ENCODE measurements at places on chromosomes 16 and 17. TPM values are rescaled to one million over a fixed set of nuclear protein-coding genes. Genes with fewer than 3 reads are reported as not detected.

GRCh38 chr16:14548933-14549788 lies 80.9 kb downstream of the PARN start:
- no peak for DNase-seq

DNA sequence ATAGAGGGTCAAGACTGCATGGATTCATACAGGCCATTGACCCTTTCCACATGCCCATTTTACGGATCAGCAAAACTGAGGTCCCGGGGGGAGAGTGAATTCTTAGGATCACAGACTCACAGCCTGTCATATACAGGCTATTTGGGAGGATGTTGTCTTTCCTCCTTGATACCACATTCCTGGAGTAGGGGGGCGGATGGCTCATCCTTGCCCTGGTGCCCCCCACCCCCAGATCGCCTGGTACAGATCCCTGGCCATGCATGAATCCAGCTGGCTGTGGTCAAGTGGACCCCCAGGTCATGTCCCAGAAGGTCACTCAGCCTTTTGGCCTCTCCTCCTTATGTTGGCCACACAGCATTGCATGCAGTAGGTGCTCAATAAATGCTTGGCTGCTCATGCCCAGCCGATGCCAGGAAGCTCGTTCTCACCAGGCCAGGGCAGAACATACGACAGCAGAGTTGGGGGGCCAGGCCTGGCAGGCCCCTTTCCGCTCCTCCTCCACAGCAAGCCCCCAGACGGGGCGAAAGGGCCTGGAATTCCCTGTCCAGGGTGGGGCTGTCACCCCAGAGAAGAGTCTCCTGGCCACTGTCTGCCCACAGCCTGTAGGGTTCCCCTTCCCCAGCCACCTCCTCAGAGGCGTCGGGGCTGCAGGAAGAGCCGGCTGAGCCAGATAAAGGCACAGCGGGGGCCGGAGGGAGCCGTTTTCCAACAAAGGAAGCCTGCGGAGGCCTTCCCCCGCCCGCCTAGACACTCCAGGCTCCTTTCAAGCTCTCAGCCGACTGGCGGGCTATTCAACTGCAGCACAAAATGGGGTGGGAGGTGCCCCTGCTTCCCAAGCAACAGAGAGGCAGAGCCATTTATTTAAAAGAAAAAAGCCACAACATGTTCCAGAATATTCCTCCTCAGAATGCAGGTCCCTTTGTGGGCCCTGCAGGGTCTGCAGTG lies 215.7 kb upstream of the CIBAR2 start:
- DNase-seq, result no peak

GRCh38 chr17:74875977-74876593 lies 3.3 kb upstream of the FDXR start:
- peak; percentile 9 for DNase-seq

DNA sequence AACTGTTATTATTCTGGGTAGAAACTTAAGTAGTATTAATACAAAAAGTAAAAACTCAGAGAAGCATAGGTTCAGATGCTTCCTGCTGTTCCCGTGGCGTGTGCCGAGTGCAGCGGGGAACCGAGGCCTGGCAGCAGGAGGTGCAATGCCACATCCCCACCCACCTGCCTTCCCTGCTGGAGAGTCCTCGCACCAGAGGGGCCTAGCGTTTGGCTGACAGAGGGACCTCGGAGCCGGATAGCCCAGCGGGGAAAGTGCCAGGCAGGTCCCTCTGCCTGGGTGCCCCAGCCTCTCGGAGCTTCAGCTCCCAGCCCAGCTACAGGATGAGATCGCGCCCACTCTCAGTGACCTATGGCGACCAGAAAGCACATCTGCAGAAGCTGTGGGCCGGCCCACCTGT lies 169.6 kb upstream of the GSE1 start:
- no peak for DNase-seq

DNA sequence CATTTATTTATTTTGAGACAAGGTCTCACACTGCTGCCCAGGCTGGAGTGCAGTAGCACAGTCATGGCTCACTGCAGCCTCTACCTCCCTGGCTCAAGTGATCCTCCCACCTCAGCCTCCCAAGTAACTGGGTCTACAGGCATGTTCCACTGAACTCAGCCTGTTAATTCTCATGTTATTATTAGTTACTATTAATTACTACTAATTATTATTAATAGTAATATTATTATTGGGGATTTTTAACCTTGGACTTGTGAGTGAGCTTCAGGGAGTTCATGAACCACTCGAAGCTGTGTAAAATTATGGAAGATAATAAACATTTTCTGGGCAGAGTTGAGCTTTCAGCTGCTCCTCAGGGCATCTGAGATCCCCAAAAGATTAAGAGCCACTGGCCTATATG lies 4.6 kb upstream of the STAC2 start:
- no peak for DNase-seq

GRCh38 chr16:81517150-81517499 lies 72.5 kb downstream of the CMIP start:
- DNase-seq, result no peak

DNA sequence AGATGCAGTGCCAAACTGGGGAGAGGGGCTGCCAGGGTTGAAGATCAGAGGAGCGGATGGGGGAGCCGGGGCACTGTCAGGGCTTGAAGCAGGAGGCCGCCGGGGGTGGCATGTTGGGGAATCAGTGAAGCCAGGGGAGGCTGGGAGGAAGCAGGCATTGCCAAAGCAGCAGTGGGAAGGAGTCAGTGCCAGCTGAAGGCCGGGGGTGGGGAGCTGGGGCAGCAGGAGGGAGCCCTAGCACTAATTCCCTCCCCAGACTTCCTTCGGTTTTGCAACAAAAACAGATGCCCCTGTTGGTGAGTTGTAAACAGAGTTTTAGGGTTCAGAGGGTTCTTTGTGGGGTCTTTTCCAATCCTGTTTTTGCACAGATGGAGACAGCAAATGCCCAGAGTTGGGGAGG lies 10.9 kb upstream of the TAC4 start:
- DNase-seq, result no peak

DNA sequence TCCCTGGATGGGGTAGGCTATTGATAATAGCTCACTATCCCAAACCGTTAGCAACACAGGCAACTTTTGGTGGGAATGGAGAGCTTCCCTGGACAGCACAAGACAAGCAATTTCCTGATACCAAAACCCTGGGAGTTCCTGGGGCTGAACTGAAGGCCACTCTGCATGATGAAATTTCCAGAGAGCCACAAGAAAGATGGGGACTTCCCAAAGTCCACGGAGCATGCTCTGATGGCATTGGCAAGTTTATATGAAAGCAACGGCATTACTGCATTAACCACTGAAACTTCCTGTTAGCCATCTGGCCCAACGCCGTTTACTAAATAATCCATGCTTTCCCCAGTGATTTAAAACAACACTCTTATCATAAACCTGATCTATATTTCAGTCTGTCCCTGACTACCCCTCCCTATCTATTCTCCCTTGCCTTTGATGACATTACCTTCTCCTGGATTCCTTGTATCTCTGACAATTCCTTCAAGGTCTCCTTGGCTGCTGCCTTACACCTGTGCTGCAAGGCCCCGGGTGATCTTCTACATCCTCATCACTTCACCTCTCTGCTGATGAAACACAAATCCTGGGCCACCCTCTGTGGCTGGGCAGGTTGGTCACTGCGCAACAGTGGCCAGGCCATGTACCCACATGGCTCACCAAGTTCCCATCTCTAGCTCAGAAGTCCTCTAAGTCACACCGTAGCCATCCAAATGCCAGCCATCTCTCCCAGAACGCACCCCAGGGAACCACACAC lies 108.5 kb upstream of the RCVRN start:
- no peak for DNase-seq

DNA sequence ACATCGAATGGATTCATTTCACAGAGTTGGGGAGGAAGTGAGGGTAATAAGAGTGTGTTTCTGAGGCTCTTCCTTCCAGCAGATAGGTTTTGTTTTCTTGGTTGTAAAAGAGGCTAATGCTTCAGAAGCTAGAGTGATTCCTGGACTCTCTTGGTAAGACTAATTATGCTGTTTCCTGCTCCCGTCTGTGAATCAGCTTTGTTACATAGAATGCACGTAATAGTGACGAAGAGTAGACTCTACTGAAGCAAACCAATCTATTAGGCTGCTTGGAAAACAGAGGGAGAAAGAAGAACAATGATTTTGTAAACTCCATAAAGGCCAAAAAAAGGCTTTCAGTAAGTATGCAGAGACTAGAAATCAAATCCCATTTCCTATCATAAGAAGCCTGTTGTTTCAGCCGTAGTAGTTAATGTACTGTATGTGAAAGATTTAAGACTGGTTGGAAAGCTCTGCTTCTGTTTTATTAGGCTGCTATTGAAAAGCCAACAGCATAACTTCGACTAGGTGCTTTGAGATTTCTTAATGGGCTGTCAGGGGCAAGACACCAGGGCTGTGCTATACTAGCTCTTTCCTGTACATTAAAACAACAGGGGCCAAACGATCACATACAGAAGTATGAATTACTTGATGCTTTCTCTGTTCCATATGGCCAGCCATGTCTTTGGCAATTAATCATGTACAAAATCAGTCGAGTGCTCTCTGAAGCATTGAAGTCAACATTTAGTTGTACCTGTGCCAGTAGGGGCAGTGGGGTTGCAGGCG lies 219.0 kb downstream of the FTO start:
- DNase-seq, result no peak

DNA sequence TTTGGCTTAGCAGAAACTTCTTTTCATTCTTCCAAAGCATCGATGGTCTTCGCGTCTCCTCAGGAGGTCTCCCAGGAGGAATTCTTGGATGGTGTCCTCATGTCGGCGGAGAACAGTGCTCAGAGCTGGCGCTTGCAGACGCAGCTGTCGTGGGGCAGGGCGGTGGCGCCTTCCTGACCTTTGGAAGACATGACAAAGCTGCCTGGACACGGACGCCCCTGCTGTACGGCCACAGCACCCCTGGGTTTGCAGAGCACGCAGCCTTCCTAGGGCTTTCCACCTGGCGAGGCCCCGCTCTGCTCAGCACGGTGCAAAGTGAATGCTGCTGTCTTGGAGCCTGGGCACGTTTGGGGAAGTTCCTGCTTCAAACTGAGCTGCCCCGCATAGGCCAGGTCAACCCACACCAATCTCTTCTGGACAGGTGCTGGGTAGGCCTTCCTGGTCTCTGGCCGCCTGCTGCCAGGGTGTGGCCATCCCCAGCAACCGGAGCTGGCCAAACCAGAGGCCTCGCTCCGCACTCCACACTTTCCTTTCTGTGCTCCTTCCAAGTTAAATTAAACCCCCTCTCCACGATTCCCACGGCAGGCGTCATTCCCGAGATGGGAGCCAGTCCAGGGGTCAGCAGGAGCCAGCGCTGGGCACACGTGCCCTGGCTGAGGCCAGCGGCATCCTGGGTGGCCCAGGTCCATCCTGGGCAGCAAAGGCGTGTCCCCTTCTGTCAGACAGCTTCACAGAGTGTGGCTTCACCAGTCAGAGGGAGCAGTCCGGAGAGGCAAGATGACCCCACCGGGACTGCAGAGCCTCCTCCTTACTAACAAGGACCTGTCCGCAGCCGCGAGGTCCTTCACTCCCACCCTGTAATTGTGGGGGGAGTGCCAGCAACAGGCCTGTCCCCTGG lies 15.0 kb upstream of the KREMEN2 start:
- DNase-seq, result no peak

DNA sequence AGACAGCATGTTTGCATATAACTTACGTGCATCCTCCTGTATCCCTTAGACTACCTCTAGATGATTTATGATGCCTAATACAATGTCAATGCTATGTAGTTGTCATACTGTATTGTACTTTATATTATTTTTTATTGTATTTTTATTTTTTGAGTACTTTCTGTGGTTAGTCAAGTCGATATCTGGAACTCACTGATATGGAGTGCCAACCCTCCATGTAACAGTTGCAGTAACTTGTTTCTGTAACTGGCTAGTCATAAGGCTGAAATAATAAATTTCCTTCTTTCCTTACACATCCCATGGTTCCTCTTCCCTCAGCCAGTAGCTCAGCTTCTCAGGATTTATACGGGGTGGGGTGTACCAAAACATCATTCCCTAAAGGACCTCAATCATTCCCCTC lies 23.5 kb downstream of the MPHOSPH6 start:
- DNase-seq, result no peak

DNA sequence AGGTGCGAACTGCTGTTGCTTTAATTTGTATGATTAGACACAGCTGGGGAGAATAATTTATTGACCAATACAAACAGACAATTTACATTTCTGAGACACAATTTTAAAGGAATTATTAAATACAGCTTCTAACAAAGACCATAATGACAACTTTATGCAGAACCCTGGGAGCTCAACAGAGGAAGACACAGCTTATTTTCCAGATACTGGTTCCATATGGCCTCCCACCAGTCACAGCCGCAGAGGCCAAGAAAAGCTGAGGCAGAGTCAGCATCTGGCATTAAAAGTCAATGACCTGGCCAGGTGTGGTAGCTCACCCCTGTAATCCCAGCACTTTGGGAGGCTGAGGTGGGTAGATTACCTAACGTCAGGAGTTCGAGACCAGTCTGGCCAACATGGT lies 66.1 kb upstream of the BCAR1 start:
- no peak for DNase-seq

- no peak for DNase-seq
Measured at GRCh38 chr16:85181739-85182129, 69.5 kb upstream of the CIBAR2 start.

DNA sequence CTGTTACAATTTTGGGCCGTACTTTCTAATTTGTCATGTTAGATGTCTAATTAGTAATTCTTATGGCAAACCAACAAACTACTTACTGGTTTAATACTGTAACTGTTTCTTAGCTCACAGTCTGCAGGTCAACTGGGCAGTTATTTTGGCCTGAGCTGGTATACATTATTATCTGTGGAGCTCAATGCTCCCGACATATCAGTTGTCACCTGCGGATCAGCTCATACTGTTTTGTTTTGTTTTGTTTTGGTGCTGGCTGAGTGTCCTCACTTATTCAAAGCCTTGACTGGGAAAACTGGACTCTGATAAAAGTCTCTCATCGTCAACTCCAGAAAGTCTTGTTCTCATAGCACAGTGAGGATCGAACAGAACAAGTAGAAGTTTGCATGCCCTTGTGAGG lies 1060.6 kb upstream of the CDH8 start:
- DNase-seq, result no peak

GRCh38 chr16:29926711-29927052 lies 656 bp upstream of the KCTD13 start:
- peak; percentile 59 for DNase-seq

GRCh38 chr16:143047-143446 lies 4.6 kb upstream of the NPRL3 start:
- DNase-seq, result no peak

- DNase-seq, result no peak
Measured at GRCh38 chr17:15112846-15113617, 152.1 kb downstream of the PMP22 start.

Gene CDH11
- 57.7 TPM for total RNA-seq

Gene KRT23
- not detected for total RNA-seq

Gene TERB1
- total RNA-seq, result not detected

Gene RAB37
- 0.19 TPM for total RNA-seq

Gene SDR42E1
- 0.38 TPM for total RNA-seq

Gene WDR90
- total RNA-seq, result 29.1 TPM

Gene MT4
- not detected for total RNA-seq

Gene NT5M
- 4.5 TPM for total RNA-seq

Data from LHCN-M2 (cell line).